HS-27A (cell line): ENCODE measurements at places on chromosomes 13 and 19.

DNA sequence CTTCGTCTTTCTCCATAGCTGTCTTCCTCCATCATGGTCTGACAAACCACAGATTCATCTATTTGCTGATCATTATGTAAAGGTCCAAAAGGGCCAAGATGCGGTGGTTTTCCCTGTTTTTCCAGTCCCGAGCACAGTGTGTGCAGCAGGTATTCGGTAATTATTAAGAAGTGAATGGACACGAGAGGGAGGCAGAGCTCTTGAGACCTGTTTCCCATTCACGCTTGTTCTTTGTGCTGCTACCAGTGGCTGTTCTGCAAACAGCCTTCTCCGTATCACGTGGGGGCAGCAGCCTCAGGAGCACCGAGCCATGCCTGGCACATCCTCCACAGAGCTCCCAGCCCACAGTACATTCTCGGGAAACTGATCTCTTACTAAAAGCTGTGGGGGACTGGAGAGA, 50.3 kb downstream of the CCDC70 start:
- no peak for DNase-seq

DNA sequence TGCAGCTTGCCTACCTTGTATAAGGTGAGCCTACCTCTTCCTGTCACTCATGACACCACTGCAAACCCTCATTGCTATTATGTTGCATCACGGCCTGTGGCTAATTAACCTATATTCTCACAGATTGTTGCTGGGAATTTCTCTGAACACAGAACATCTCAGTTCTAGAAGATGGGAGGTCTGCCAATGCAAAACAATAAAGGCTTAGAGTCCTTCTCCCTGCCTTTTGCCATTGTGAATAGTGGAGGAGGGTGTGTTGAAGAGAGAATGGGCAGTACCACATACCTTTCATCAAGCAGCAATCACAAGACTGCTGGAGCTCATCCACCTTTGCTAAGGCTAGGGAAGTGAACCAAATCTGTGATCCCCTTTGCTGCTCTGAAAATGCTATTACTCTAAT, 34.4 kb downstream of the WDFY2 start:
- no peak for DNase-seq

DNA sequence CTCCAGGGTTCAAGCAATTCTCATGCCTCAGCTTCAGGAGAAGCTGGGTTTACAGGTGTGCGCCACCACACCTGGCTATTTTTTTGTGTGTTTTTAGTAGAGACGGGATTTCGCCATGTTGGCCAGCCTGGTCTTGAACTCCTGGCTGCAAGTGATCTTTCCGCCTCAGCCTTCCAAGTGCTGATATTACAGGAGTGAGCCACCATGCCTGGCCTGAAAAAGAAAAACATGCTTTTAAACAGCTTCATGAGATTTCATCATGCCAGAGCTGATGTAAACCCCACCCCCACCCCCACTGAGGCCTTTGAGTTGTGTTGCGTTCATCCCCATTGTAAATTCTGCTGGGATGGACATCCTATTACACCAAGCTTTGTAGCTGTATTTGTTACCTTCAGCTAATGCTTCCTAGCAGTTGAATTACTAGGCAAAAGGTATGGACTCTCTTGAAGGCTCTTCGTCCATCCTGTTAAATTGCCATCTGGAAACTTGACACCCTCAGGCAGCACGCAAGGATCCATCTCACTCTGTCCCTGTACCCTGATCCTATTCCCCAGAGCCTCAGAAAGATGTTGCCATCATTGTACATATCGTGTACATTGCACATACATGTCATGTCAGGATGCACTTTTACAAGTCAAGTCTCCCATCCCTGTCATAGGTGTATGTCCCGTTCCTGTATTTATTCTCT, 47.3 kb downstream of the NFIX start:
- DNase-seq: no peak

DNA sequence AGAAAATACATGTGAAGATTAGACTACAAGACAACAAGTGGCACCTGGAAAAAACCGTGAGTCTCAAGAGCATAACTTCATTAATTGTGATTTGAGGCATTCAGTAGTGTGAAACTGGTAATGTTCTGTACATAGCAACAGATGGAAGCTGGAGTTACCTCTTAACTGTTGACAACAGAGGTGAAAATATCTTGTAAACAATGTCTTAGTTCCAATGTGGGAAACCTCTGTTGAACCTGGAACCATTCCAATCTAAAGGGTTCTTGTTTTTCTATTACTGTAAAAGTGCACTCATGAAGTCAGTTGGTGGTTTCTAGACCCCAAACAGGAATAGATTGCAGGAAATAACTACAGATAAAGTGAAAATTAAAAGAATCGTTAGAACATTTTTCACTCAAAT, 728.4 kb downstream of the SLITRK1 start:
- DNase-seq: no peak

DNA sequence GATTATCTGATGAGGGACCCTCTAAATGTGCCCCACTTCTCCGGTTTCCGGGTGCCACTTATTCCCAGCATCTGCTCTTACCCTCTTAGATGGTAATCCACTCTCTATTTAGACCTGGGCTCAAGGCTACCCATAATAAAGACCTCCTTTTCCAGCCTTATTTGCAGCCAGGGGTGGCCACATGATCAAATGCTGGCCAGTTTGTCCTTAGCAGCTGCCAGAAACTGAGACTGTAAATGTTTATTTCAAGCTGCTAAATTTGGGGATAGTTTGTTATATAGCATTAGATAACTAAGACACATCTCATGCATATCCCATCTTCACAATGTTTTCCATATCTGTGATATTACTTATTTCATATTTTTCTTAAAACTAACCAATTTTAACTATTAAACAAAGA, 10.1 kb downstream of the THAP8 start:
- DNase-seq: no peak

DNA sequence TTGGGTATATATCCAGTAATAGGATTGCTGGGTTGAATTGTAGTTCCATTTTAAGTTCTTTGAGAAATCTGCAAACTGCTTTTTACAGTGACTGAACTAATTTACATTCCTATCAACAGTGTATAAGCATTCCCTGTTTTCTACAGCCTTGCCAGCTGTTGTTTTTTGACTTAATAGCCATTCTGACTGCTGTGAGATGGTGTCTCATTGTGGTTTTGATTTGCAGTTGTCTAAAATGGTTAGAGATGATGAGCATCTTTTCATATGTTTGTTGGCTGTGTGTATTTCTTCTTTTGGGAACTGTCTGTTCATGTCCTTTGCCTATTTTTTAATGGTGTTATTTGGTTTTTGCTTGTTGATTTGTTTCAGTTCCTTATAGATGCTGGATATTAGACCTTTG, 4.0 kb upstream of the ZNF222 start:
- no peak for DNase-seq

GRCh38 chr13:39734952-39735351, 79.5 kb downstream of the COG6 start:
- DNase-seq: no peak

- DNase-seq: no peak
Observed at GRCh38 chr19:46660551-46661019, 397 bp downstream of the DACT3 start.

GRCh38 chr19:33998739-33999345, 173.5 kb upstream of the LSM14A start:
- DNase-seq: no peak

DNA sequence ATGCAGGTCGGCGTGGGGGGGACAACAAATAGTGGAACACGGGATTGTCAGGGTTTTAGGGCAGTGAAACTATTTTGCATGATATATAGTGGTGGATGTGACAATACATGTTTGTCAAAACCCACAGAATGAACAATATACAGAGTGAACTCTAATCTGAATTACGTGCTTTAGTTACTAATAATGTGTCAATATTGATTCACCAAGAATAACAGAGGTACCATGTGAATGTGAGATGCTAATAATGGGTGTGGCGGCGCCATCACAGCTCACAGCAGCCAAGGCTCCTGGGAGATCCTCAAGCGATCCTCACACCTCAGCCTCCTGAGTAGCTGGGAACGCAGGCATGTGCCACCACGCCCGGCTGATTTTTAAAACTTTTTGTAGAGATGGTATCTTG, 12.9 kb downstream of the ELAVL1 start:
- DNase-seq: no peak

DNA sequence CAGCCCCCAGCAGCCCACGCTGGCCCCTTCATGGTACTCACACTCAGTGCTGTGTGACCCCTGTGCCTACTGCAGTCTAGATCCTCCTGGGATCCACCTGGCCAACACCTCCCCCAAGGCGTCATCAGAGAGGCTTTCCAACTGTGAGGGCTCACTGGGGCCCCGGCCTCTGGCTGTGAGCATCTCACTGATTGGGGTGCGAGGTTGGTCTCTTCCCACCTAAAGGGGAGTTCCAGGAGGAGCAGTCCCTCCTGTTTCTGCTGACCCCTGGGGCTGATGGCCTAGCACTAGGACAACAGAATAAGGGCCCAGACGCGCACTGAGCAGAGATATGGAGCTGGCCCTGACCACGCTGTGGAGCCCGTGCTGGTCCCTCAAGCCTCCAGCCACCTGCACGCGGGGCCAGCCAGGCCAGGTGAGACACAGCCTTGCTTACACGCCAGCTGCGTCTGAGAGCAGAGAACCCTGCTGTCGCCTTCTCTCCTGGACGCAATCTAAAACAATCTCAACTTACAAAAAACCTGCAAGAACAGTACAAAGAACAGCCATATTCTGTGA, 32.2 kb downstream of the ELL start:
- DNase-seq: no peak

- DNase-seq: no peak
Observed at GRCh38 chr13:76656500-76656899, 229.7 kb downstream of the KCTD12 start.

GRCh38 chr19:19458110-19458816, 52.8 kb downstream of the GATAD2A start:
- DNase-seq: no peak

- DNase-seq: no peak
Observed at GRCh38 chr19:16441661-16442162, 30.1 kb downstream of the EPS15L1 start.

- DNase-seq: no peak
Observed at GRCh38 chr13:110869231-110869804, 45.6 kb downstream of the ANKRD10 start.

DNA sequence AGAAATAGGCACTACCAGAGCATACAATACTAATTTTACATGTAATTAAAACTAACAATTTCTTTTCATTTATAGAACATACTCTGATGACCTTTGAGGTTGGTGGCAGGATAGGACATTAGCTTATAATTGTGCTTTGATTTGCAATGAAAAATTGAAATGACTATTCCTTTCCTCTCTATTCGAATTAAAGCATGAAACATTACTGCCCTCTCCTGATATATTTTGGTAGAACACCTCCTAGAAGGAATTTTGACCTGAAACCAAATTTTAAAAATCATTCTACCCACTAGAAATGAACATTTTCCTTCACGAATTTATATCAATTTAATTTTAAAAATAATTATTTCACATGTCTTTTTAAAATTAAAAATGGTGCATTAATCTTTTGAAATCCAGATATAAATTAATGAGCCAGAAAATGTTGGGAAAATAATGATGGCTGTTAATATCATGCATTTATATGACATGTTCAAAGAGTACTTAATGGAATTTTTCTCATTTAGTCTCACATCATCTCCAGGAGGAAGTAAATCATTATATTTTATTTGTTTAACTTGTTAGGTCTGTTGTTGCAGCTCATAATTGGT, 556.3 kb upstream of the ARGLU1 start:
- DNase-seq: no peak

DNA sequence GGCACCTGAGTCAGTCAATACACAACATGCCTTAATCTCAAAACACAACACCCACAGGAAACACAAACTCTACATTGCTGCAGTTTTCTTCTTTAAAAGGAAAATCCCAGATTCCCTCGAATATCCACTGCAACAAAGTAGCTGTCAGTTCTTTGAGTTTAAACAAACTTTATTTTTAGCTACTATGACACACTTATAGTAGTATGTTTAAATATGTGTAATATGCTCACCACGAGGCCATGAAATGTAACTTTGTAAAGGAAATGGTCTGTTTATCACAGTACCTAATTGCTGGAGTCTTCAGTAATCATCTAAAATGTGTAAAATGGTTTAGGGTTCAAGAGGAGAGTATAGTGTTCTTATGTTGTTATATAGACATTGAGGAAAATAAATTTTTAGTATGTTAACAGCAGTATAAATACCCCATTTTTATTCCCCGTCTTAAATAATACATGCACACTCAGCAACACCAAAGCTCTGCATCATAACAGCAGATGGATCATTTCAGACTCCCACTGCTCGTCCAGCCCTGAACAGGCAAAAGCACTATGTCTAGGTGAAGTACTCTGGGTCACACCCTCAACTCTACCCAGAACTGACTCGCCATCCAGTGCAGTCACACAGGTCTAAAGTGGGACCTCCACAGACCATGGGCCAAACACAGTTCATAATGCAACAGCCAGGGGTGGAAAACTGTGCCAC, 20.6 kb downstream of the TUBGCP3 start:
- no peak for DNase-seq

DNA sequence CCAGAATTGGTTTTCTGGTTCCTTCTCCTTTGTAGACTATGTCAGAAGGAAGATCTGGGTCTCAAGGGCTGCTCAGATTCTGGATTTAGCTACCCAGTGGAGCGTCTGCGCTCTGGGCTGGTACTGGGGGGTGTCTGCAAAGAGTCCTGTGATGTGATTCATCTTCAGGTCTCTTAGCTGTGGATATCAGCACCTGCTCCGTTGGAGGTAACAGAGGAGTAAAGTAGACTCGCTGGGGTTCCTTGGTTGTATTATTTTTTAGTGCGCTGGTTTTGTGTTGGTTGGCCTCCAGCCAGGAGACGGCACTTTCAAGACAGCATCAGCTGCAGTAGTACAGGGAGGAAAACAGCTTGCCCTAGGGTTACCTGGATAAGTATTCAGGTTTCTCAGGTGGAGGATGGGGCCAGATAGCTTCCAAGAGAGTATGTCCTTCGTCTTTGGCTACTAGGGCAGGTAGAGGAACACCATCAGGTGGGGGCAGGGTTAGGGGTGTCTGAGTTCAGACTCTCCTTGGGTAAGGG, 10.4 kb upstream of the KLK15 start:
- DNase-seq: no peak

DNA sequence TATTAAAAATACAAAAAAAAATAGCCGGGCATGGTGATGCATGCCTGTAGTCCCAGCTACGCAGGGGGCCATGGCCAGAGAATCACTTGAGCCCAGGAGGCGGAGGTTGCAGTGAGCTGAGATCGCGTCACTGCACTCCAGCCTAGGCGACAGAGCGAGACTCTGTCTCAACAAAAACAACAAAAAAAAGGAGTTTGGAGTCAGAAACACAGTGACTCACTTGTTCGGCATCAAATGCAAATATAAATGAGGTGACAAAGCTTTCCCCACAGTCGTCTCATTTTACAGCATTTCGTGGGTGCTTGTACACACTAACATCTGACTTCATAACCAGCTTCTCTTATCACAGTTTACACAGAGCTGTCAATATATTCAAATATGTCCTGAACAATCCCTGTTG, 11.0 kb downstream of the ZNF665 start:
- DNase-seq: peak; percentile 77

GRCh38 chr13:31733066-31733465, 6.3 kb upstream of the RXFP2 start:
- no peak for DNase-seq

- no peak for DNase-seq
Observed at GRCh38 chr19:1992759-1993260, 22.7 kb downstream of the BTBD2 start.
